Stimulated activated CD4-positive, alpha-beta T cell treated with anti-CD3 and anti-CD28 coated beads, Interleukin-1b, Interleukin-23, amount 100 ng/mL, for 4 hours (primary cell): ENCODE measurements at places on chromosomes 7 and 10.

- no peak for DNase-seq
Measured at GRCh38 chr7:30147785-30148184, 13.0 kb downstream of the MTURN start.

DNA sequence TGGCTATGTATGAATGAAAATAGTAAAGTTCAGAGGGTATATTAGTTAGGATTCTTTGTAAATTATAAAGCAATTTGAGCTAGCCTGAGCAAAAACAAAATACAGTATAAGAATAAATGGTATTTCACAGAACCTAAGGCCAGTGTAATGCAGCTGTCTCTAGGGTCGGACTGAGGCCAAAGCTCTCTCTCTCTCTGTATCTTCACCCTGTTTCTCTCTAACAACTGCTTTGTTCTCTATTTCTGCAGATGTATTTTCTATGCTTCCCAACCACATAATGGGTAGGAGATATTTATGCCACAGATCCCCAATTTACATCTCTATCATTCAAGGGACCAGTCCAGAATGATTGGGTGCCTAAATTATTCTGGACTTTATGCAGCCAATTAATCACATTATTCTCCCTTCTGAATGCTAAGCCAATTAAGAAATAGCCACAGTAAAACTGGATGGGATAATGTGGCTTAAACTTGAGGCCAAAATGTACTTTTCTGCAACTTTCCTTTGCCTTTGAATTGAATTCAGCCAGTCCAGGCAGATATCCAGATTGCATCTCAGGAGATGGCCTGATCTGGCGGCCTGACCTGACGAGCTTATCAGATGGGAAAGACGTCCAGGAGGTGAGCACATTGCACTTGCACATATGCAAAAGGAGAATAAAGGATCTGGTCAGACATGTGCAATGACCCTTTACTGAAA is 24.6 kb upstream of the IMMP2L start:
- no peak for DNase-seq

GRCh38 chr10:108090476-108091215 is 926.1 kb upstream of the SORCS1 start:
- no peak for DNase-seq

DNA sequence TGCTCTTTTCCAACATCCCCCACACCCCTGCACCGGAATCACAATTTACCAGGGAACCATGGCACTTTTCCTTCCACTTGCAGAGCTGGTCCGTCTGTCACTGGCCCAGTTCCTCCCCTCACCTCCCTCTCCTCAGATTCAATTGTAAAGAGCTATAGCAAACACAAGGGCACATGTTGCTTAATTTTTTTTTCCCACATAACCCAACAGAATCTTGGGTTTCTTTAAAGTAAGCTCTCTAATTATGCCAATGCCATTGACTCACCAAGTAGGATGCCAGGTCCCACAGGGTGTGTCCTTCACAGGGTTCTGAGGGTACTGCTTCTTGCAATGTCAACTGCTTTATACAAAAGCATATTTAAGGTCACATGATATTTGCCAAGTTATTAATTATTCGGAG is 262.2 kb downstream of the AUTS2 start:
- DNase-seq = no peak

DNA sequence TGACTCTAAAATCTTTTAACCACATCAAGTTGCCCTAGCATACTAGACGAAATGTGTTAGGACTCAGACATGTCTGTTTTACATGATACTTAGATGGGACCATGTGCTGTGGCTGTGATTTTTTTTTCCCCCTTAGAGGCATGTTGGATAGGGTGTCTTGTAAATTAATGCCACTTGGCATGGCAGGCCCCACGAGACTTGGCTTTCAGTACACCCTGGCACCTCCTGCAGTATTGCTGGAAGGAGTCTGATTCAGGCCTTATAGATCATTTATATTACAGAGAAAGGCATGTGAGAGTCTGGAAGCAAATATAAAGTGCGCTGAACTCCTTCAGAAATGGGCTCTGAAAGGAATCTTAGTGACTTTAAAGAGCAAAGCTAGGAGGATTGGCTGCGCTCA is 494.1 kb downstream of the SDK1 start:
- DNase-seq = no peak
